CD4-positive, alpha-beta T cell treated with Interleukin-6 at 100 ng/mL for 8 hours (primary cell): ENCODE measurements at places on chromosomes 1 and 21.
A peak's percentile ranks its signal among the peaks of the same experiment; 100 is the strongest.

GRCh38 chr1:210123924-210124589 is 108.5 kb upstream of the SERTAD4 start:
- DNase-seq: no peak

GRCh38 chr1:66182551-66183178 is 351.3 kb upstream of the SGIP1 start:
- peak; percentile 7 for DNase-seq

DNA sequence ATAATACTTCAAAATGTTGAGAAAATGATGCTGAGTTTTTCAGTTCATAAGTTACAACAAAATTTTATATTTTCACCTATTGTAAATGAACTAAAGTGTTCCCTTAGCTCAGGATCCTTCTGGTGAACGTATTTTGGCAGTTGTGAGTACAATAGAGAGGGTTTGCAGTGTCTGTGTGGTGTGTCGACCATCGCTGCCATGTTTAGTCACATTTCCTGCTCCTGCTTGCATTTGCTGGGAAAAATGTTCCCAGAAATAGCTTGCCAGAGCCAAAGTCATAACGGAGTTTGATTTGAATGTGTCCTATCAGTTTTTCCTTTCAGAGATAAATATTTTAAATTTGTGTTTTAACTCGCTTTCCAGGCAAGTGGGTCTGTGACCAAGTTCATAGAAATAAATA is 117.1 kb upstream of the COL6A1 start:
- DNase-seq: no peak

GRCh38 chr1:5274527-5274926 is 620.1 kb downstream of the AJAP1 start:
- DNase-seq: no peak

- no peak for DNase-seq
These were observed 35.6 kb downstream of the LRRN2 start for GRCh38 chr1:204649721-204650521.
